Stromal cell of bone marrow (primary cell): ENCODE measurements at places on chromosomes 11 and 22.

DNA sequence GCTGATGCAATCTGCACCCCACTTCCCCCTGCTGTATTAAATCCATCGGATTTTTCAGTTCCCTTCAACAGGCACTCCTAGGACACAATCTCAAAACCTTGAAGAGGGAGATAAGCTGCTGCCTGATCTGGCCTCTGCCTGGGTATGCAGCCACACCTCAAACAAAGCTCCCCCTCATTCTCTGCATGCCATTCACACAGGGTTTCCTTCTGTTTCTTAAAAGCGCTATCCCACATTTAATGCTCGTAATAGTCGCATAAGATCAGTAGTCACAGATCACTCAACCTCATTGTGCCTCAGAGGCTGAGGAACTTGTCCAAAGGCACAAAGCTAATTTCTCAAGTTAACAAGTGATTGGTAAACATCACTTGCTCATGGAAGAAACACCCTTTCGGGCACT, 34.0 kb downstream of the UQCR10 start:
- no peak for DNase-seq

DNA sequence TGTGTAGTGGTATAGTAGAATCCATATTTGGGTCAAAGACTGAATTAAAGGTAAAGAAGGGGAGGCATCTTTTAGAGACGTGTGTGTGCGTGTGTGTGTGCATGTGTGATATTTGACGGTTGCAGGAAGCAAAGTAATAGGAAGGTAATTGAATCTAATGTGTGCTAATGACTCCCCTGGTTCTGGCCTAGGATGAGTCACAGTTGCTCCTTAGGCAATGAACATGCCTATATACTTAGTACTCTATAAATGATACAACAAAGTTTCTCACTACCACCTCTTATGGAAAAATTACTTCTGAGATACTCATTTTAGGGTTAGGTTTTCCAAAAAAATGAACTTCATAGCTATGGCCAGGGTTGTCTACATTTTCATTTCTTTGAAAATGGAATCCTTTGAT, 409.6 kb downstream of the GUCY1A2 start:
- peak; percentile 9 for DNase-seq

DNA sequence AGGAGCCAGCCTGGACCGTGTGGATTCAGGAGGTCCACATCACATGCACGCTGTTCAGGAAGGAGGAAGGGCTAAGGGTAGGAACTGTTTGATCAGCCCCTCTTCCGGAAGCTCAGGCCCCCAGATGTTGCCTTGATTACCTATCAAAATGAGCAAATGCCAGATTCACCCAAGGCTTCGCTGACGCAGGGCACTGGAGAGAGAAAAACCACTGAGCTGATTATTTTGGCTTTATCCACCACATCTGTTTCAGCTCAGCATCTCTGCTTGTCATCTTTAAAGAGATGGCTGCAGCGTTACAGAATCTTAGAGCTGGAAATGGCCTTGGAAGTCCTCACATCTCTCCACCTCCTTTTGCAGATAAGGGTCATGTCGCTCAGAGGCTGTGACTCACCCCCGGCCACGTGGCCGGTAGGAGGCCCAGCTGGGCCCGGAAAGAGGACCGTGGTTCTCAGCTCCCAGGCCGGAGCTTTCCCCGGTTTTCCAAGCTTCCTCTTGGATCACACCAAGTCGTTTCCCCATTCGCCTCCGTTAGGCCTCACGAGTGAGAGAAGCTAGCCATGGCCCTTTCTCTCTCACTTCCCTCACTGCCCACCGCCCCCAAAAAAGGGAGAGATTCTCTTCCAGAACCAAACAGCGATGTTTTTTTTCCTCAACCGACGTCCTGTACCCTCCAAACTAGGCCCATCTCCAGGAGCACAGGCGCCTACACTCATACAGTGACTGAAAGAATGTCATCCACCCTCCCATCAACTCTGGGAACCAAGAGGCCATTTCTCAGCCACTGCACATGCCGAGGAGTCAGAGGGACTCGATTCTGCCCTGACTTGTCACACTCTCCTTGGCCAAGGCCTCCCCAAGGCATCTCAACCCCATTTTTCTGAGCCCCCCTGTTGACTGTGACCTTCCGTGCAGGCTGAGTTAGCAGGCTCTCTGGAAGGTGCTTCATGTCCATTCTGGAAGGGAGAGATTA, 37.6 kb downstream of the LIF start:
- peak; percentile 72 for DNase-seq

DNA sequence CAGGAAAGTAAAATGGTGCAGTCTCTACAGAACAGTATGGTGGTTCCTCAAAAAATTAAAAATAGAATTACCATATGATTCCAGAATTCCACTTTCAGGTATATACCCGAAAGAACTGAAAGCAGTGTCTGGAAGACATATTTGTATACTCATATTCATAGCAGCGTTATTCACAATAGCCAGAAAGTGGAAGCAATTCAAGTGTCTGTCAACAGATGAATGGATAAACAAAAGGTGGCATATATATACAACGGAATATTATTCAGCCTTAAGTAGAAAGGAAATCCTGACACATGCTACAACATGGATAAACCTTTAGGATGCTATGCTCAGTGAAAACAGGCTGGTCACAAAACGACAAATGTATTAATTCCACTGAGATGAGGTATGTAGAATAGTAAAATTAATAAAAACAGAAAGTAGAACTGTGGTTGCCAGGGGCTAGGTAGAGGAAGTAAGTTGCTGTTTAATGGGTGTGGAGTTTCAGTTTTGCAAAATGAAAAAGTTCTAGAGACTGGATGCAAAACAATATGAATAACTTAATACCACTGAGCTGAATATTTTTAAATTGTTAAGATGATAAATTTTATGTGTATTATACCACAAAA, 14.5 kb downstream of the SAA1 start:
- DNase-seq = no peak

GRCh38 chr22:39325392-39325932, 6.0 kb upstream of the RPL3 start:
- peak; percentile 25 for DNase-seq

- DNase-seq = no peak
Observed at GRCh38 chr11:63490551-63491239, at the start of gene PLAAT5. Gene PLAAT5, minus strand, starts transcription at chr11:63491167. Its CDS starts 133 bp downstream, at chr11:63491034.

DNA sequence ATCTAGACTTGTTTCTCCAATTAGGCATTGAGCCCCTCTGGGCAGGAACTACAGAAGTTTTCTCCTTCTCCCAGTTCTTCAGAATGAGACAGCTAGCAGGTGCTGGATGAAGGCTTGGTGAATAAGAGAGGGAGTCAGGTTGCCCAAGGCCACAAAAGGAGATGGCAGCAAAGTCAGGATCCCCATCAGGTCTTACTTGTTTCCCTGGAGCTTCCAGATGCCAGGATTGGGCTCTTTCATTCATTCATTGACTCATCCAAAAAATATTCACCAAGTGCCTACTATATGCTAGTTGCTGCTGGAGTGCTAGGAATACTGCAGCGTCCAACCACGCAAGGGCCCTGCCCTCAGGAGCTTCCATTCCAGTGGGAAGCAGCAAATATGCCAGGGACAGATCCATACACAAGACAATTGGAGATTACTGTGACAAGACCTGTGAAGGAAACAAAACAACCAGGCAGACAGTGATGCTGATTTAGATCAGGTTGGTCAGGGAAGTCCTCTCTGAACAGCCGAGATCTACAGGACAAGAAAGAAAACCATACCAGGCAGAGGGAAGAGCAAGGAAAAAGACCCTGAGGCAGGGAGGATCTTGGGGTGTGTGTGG, 24.6 kb upstream of the LMO1 start:
- DNase-seq = no peak

GRCh38 chr22:43009444-43009843, 5.5 kb downstream of the PACSIN2 start:
- no peak for DNase-seq
